ENCODE measurements at places on chromosomes 5 and 9.

- no peak for DNase-seq
Measured at GRCh38 chr9:120931231-120932085, 4.9 kb upstream of the TRAF1 start.

- no peak for DNase-seq
Measured at GRCh38 chr5:100889165-100889743, 13.8 kb downstream of the ST8SIA4 start.

- DNase-seq = no peak
Measured at GRCh38 chr5:158845941-158846340, 253.8 kb downstream of the EBF1 start.

DNA sequence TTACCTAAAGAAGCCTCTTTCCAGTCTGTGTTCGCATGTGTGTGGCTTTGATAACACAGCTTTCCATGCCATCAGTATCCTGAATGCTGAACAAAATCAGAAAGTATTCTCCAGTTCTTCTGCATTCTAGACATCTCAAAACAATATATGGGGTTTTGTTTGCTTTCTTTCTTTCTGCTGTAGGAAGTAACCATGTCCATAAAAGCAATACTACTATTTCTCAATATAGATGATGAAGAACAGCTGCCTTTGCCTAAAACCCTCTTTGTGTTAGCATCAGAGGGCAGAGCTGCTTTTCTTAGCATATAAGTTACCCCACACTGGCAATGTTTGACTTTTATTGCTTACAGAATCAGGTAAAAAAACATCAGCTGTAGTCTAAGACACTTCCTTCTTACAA lies 963.6 kb downstream of the CDH12 start:
- no peak for DNase-seq

DNA sequence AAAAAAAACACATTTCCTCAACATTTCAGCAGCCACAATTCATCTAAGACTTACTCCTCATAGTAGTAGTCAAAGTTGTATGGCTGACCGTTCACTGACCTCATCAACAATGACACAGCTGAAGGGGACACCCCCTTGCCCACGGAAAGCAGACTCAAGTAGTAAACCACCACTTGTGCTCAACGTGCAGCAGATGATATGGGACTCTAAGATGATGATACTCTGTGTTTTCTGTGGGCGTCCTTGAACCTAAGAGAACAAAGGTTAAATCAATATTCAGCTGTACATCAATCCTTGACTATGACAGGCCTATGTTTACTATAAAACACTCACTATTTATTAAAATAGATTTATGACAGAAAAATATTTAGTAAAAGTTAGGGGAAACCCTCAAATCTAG lies 71.6 kb downstream of the SETX start:
- DNase-seq = no peak

GRCh38 chr9:131566158-131566557 lies 20.8 kb downstream of the PRRT1B start:
- DNase-seq = no peak

GRCh38 chr5:178199581-178200434 lies 4.5 kb upstream of the HNRNPAB start:
- DNase-seq = no peak

GRCh38 chr9:116935149-116935897 lies 248.2 kb downstream of the TRIM32 start:
- no peak for DNase-seq

DNA sequence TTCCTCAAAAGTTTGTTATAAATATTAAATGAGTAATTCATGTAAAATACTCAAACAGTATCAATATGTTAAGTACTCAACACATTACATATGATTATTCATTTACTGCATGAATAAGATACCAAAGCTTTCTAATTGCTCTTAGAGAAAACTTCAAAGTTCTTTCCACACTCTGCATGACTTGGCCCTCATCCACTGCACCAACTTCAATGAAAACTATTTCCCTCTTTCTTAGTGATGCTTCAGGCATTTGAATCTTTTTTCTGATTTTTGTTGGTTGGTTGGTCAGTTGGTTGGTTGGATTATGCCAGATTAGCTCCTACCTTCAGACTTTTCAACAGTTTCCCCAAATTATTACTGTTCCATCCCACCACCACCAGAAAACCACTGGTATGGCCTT lies 314.7 kb upstream of the RGMB start:
- DNase-seq = no peak

- no peak for DNase-seq
Measured at GRCh38 chr9:34127035-34127948, 794 bp upstream of the DCAF12 start.

DNA sequence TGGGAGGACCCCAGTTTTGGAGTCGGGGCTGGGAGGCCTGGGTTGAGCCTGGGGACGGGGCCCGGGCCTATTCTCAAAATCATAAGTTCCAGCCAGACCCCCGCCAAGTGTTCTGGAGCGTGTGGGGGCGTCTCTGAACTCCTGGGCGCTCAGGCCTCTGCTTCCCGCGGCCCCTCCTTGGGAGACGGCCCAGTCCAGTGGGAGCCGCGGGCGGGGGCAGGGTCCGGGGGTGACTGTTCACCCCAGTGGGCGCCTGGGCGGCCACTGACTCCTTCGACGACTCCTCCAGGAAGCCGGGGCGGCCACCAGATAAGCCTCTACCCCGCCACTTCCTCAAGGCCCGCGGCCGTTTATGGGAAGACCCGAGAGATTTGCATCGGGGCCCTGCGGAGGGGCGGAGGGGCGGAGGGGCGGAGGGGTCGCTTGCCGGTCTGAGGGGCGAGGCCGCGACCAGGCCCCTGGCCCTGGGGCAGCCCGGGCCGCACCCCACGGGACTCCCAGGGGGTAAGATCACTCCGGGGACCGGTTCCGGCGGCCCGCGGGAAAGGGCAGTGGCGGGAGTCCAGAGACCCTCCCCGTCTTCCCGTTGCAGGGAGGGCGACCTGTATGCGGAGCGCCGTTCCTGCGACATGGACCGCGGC lies 655 bp downstream of the TOR4A start:
- no peak for DNase-seq

- no peak for DNase-seq
Measured at GRCh38 chr5:143551820-143552251, 148.3 kb upstream of the NR3C1 start.

GRCh38 chr5:52517667-52518066 lies 270.0 kb upstream of the ITGA1 start:
- DNase-seq = no peak

GRCh38 chr5:1652873-1653697 lies 129.3 kb upstream of the LPCAT1 start:
- no peak for DNase-seq

GRCh38 chr5:29143266-29143665 lies 2050.2 kb upstream of the CDH6 start:
- DNase-seq = no peak

DNA sequence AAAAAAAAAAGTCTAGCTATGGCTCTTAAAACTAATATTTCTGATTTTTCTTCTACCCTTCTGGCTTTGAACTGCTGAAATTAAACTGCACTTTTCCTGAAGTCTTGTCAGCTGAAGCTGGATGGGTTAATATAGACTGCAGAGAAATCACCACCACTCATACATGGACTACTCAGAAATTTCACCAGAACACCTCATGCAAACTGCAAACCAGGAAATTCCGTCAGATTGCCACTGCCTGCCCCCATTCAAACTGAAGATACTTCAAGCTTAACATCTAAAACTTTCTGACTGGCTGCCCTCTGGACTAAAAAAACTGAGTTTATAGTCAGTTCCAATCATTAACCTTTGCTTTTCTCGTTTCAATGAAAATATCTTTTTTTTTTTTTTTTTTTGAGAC lies 11.6 kb upstream of the ANXA2R start:
- no peak for DNase-seq

DNA sequence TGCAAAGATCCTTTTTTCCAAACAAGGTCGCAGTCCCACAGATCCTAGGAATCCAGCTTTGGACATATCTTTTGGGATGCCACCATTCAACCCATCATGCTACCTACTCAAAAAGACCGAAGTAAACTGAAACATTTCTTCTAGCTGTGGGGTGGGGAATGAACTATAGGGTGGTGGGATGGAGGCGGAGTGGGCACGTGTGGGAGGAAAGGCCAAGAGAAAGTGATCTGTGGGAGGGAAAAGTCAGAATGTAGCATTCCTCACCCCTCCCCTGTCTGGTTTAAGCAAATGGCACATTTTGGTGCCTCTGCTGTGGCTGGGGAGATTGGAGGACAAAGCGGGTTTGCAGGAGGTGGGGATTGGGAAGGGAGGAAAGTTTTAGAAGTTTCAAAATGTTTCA lies 59.2 kb upstream of the IL17B start:
- no peak for DNase-seq

DNA sequence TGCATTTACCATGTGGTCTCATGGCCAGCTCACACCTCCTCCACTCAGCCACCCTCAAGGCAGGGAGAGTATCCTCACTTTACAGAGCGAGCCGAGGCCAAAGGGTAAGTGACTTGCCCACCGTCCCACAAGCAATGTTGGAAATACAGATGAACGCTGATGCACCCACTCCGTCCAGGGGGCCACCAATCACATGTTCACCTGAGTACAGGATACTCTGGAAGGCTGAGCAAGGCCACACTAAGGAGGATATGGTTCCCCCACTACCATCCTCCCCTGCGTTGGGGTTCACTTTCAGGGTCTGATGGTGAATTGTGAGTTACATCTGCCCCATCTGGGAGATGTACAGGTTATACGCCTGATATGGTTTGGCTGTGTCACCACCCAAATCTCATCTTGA lies 128.8 kb downstream of the ATPSCKMT start:
- DNase-seq = no peak

- DNase-seq = no peak
Measured at GRCh38 chr5:153672347-153673090, 182.0 kb downstream of the GRIA1 start.

DNA sequence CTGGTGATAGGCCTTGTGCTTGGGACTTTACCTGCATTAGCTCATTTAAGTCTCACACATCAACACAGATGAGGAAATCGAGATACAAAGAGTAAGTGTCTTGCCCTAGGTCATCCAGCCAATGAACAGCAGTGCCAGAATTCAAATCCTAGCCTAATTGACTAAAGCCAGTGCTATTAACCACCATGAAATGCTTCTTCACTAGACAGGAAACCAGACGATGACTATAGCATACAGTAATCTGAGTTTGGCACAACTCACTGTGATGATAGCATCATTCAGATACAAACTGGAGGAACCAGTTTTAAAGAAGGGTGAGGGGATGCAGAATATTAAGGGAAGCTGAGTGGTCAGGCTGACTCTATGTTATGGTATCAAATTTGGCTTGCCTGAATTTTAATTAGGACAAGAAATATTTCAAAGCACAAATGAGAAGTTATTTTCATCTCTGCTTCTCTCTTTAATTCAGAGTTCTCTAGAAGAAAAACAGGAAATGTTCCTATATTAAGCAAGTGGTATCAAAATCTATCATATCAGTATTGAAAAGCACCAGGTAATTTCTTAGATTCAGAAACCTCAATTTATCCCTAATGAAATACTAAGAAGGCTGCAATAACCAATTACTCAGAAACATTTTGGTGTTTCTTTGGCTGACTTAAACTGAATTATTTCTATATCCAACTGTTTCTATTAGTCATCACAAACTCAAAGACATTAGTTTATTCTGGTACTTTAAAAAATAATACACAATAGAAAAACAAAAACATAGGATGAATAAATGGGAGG lies 147.0 kb upstream of the RASA1 start:
- DNase-seq = peak; percentile 60

GRCh38 chr9:92576175-92576574 lies 40.4 kb upstream of the ECM2 start:
- DNase-seq = no peak

- DNase-seq = no peak
Measured at GRCh38 chr9:68427216-68427977, 71.0 kb downstream of the PGM5 start.
